ENCODE measurements at places on chromosomes 1 and 21.
A peak's percentile ranks its signal among the peaks of the same experiment; 100 is the strongest.

- DNase-seq, result no peak
These were observed 26.9 kb downstream of the LBR start for GRCh38 chr1:225400968-225401367.

DNA sequence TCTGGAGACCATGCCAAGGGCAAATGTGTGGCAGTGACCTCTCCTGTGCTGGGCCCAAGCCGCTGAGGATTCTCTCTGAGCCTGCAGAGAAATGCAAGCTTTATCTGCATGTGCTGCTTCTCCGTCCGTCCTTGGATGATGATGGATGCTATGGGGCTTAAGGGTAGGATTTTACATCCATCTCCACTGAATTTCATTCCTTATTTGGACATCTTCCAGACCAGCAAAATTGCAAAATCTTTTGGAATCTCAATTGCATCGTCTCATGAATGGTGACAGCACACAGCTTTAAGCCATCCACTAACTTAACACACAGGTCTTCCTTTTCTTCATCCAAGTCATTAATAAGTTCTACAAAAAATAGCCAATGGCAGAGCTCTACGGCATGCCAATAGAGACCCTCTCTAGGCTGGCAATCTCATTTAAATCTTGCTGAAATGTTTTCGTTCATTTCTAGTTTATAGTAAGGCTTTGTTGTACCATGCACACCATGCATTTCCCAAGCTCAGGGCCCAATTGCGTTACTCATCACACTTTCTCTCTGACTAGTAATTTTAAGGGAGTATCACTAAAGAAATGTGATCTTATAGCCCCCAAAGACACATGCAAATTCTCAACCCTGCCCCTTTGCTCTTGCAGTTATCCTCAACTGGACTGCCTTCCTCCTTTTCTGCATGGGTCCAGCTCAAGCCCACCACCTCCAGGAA lies 11.1 kb downstream of the BATF3 start:
- no peak for DNase-seq

GRCh38 chr1:151565502-151566189 lies 25.5 kb downstream of the TUFT1 start:
- no peak for DNase-seq

GRCh38 chr1:41475859-41476567 lies 8.5 kb downstream of the EDN2 start:
- DNase-seq, result no peak

GRCh38 chr1:154579374-154579773 lies 11.8 kb downstream of the CHRNB2 start:
- DNase-seq, result no peak

DNA sequence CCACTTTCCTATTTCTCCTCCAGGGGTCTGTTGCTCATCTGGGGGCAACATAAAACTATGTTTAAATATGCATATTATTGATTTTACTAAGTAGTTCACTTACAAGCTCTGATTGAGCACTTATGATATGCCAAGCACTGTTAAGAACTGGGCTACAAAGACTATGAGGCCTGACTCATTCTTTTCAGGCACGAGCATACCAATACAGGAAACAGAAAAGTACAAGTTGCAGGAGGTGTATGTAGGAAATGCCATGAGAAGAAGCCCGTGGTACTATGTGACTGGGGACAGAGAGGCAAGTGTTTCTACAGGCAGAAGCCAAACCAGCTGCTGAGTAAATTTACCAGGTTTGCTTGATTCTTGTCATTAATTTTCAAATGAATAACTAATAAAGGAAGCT lies 120.4 kb upstream of the PTGFR start:
- DNase-seq, result no peak

DNA sequence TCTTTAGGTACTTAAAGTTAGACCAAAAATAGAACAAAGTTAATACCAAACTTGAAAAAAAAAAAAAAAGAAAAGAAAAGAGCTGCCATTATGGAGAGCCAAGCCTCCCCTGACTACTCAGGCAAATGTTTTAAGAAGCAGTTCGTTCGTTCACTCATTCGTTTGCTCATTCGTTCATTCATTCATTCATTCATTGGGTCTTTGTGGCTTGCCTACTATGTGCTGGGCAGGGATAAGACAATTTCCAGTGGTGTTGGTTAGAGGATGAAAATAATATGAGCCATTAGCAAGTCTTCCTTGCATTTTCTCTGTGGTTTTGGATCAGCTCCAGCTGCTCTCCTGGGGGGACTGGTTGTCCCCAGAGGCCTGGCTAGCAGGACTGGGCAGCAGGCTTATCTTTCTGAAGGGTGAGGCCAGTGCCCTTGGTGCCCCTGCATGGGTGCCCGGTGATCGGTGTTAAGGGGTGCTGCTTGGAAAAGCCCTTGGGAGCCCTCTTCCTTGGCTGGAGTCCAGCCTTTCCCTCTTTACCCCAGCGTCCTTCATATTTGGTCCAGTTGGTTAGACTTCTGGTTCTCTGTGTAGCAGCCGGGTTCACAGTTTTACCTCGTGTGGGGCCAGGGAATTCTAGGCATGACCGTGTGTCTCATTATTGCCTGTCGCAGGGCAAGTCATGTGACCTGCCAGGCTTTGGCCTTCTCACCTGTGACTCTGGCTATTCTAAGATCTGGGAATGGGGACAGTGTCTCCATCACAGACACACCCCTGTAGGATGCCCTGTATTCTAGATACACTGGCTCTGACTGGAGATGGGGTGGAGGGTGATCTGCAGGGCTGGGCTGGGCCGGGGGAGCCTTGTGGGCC lies 32.8 kb downstream of the LHX4 start:
- DNase-seq, result no peak

DNA sequence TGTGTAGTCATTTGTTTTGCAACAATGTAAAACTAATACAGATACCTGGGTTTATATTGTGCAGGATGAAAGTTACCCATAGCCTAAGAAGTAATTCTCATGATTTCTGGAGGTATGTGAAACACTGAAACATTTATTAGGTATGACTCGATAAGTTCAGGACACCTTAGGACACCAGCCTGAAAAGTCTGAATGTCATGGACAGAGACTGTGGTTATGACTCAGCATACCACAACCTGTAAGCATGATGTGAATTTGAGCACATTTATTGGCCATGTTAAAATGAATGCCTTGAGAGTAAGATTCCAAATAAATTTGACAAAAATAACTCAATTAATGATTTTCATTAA lies 1471.7 kb upstream of the B3GALT2 start:
- no peak for DNase-seq

GRCh38 chr1:236688705-236689104 lies 2.4 kb downstream of the ACTN2 start:
- no peak for DNase-seq

GRCh38 chr21:29613877-29614276 lies 315.2 kb downstream of the BACH1 start:
- DNase-seq, result no peak

DNA sequence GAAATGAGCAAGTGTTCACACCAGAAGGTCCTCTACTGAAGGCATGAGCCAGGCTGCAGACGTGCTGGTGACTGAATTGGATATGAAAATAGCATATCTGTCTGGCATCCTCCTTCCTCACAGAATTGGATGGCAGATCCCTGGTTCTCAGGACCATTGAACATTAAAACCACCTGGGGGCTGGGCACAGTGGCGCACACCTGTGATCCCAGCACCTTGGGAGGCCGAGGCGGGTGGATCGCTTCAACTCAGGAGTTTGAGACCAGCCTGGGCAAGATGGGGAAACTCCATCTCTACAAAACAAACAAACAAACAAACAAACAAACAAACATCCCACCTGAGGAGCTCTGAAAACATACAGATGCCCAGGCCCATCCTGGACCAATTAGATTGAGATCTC lies 23.4 kb downstream of the TEX35 start:
- no peak for DNase-seq

DNA sequence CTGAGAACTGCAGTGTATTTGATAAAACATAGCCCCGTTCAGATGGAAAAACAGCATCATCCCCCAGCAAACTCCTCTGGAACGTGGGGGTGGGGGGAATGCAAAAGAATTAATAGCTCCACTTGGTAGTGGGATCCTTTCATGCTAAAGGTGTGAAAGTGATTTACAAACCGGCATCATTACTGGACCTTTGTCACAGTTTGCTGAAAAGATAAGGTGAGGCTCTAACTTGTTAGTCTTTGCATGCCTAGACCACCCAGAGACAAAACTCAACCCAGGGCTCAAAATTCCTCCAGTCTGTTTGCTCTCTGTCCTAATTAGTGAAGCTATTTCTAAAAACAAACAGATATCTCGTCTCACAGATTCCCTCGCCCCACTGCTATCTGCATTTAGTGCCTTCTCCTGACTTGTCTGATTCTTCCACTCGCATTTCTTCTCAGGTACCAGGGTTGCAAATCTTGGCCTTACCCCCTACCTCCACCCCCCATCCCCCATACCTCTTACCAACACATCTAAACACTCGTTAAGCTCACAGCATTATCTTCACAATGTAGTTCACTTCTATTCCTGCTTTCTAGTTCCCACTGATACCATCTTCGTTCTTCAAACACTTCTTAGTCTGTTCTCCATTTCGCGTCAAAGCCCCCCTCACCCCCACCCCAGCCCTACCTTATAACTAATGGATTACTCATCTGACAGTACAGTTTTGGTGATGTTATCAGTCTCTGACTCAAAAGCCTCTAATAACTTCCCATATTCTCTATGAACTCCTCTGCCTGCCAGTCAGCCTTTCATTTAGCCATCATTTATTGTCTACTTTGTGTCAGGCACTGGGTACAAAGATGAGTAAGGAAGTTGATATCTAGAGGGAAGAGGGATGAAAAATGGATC lies 11.8 kb downstream of the IER5 start:
- no peak for DNase-seq

- DNase-seq, result no peak
These were observed 773 bp downstream of the CNST start for GRCh38 chr1:246566813-246567645.

DNA sequence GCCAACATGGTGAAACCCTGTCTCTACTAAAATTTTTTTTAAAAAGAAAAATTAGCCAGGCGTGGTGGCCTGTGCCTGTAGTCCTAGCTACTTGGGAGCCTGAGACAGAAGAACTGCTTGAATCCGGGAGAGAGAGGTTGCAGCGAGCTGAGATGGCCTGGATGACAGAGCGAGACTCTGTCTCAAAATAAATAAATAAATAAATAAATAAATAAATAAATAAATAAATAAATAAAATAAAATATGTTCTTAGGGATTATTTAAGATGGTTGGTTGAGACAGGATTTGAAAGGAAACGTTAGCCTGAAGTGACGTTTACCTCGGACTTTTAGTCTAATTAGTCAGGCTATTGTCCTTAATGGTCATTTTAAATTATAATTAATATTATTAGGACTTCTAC lies 88.5 kb upstream of the CHRM3 start:
- no peak for DNase-seq

DNA sequence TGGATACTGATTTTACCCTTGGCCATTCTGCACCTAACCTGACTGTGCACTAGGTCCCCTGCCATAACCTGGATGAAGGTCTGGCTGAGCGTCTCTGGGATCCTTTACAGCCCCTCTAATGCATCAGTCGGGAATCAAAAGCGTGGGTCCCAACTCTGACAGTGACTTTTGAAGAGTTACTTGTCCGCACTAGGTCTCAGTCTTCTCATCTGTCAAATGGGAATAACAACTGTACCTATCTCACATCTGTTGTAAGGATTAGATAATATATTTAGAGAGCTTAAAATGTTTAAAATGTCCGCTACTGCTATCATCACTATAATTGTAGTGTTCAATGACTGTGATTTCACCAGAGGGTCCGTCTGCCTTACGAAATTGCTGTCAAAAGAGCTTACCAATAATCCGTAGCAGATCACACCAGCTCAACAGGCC lies 746 bp downstream of the TADA1 start:
- no peak for DNase-seq

GRCh38 chr1:167543199-167543990 lies 10.2 kb downstream of the CREG1 start:
- no peak for DNase-seq

GRCh38 chr1:12080156-12080555 lies 17.1 kb downstream of the TNFRSF8 start:
- no peak for DNase-seq

DNA sequence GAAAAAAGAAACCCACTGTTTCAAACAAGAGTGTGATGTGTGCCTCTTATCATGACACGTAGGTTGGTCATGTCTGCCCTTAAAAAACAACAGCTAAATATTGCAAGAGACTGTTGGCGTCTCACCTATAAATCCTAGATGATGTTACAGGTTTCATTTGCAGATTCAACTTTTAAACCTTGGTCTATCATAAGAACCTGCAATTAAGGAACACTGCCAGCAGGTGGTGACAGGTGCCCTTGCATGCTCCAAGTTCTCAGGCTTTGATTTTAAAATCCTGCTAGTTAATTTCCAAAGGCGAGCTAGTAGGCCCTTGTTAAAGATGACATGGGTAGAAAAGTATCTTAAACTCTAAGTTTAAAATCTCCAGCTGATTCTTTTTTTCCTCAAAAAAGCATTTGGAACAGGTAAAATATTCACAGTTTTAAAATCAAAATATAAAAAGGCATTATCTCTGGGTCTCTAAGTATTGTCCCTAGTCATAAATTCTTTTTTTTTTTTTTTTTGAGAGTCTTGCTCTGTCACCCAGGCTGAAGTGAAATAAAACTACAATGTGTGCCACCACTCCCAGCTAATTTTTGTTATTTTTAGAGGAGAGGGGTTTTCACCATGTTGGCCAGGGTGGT lies 39.1 kb downstream of the CLSTN1 start:
- DNase-seq, result peak; percentile 60

GRCh38 chr1:98018074-98018473 lies 97.2 kb upstream of the DPYD start:
- DNase-seq, result no peak

GRCh38 chr1:210792250-210793102 lies 341.5 kb downstream of the KCNH1 start:
- no peak for DNase-seq

DNA sequence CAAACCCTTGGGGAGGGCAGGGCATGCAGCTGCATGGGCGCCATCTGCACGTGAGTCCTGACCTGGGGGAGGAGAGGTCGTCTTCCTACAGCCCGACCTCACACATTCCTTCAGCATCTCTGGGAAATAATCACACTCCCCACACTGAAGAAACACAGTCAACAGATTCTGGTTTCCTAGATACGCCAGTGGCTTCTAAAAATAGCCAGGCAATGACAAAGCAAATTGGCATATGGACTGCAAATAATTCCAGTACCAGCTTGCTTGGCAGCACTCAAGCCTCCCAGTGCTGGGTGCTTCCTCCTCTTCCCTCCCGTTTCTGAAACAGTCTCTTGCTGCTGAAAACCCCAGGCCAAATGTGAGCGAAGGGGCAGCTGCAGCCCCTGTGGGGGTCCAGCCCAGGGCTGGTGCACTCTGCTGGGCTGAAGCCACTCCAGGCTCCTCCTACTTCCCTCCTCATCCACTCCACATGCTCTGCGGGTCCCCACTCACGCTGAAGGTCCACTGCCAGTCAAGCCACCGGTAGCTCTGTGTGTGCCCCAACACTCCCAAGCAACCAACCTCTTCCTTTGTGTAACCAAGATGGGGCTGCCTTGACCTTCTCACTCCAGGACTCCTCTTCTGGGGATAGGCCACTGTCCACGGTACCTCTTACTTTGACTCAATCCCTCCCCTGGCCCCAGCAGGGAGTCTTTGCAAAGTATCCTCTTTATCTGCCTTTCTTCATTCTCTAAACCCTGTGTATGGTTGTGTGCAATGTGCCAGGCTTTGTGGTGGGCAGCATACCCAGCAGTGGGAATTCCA lies 69.0 kb downstream of the KCND3 start:
- no peak for DNase-seq
